Activated CD4-positive, CD25-positive, alpha-beta regulatory T cell treated with anti-CD3 and anti-CD28 coated beads, Interleukin-2, amount 50 U/mL, for 72 hours (primary cell): ENCODE measurements at places on chromosomes 4 and X.

DNA sequence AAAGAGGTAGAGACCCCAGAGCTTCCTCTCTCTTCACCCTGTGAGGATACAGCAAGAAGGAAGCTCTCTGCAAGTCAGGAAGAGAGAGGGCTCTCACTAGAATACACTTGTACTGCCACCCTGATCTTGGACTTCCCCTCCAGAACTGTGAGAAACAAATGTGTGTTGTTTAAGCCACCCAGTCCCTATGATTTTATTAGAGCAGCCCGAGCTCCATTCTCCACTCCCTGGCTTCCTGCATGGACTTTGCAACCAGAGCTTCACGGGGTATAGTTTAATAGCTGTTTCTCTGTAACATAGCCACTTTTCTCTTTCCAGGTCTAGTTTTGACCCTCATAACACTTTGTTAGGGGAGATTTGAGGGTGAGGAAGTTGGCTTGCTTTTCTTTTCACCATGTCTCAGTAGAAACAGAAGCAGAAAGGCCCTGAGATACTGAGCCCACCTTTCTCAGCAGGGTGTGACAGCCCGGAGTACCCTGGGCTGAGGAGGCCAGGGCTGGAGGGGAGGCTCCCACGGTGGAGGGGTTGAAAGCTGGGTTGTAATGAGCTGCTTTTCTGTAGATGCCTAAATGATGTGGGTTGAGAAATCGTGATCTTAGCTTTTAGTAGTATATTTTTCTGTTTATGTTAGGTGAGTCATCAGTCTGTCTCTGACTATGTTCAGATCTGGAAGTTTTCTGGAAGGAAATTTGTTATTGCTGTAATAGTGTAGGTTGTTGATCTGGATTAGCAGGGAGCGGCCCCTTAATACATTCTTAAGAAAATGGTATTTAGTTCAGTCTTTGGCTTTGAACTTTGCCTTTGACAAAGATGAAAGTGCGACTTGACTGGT lies 118.6 kb downstream of the PTTG2 start:
- no peak for DNase-seq

GRCh38 chr4:6825403-6825802 lies 42.9 kb downstream of the KIAA0232 start:
- DNase-seq = no peak

- no peak for DNase-seq
Observed at GRCh38 chr4:127622921-127623796, 9.6 kb upstream of the INTU start.

- DNase-seq = no peak
Observed at GRCh38 chr4:165520086-165520485, 141.3 kb downstream of the CPE start.

DNA sequence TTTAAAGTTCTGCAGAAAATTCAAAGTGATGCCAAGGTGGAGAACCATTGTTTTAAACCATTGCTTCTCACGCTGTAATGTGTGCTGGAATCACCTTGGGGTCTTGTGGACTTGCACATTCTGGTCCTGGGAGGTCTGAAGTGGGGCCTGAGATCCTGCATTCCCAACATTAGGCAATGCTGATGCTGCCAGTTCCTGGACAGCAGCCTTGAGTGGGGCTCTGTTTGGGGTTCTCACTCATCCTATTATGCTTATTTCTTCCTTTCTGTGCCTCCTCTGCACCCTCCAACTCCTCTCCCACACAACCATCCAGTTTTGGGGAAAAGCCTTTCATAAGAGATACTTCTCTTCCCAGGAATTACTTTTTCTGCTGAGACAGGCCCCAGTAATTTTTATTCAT lies 44.2 kb upstream of the RASSF6 start:
- DNase-seq = no peak

DNA sequence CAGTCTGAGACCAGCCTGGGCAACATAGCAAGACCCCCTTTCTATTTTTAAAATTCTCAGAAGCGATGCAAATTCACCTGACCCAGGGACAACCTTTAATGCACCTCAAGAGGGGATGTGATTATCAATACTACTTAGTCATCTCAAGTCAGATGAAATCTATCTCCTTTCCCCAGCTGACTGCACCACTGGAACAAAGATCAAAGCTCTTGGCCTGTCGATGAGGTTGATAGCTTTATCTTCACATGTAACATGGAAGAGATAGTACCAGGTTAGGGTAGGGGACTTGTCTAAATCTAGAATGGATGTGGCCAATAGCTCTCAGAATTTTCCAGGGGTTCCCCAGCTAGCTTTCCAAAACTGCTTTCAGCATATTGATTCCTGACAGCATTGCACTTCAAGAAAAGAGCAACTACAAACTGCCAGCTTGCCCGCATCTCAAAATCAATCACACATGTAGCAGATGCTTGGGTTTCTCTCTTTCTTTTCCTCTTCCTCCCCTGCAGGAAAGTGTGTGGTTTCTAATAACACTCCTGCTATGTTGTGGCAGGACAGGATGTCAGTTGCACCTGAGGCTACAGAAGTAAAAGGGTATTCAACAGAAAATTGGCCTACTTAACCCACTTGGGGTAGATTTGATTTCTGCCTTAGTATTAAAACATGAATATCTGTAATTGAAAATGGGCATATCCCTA lies 12.2 kb upstream of the TMEM164 start:
- DNase-seq = no peak

- DNase-seq = no peak
Observed at GRCh38 chr4:83561381-83561780, 25.5 kb downstream of the GPAT3 start.

GRCh38 chr4:156901871-156902270 lies 69.7 kb downstream of the PDGFC start:
- DNase-seq = no peak

GRCh38 chr4:54281054-54281766 lies 52.1 kb downstream of the PDGFRA start:
- DNase-seq = no peak

- no peak for DNase-seq
Observed at GRCh38 chrX:118702741-118703140, 24.7 kb upstream of the IL13RA1 start.

DNA sequence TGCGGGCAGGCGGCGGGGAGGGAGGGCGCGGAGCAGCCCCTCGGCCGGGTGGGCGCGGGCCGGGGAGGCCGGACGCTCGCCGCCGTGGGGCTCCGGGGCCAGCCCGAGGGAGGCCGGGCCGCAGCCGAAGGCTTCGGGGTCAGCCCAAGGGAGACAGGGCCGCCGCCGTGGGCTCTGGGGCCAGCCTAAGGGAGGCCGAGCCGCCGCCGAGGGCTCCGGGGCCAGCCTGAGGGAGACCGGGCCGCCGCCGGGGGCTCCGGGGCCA lies 251 bp downstream of the KIAA0232 start:
- DNase-seq = no peak

DNA sequence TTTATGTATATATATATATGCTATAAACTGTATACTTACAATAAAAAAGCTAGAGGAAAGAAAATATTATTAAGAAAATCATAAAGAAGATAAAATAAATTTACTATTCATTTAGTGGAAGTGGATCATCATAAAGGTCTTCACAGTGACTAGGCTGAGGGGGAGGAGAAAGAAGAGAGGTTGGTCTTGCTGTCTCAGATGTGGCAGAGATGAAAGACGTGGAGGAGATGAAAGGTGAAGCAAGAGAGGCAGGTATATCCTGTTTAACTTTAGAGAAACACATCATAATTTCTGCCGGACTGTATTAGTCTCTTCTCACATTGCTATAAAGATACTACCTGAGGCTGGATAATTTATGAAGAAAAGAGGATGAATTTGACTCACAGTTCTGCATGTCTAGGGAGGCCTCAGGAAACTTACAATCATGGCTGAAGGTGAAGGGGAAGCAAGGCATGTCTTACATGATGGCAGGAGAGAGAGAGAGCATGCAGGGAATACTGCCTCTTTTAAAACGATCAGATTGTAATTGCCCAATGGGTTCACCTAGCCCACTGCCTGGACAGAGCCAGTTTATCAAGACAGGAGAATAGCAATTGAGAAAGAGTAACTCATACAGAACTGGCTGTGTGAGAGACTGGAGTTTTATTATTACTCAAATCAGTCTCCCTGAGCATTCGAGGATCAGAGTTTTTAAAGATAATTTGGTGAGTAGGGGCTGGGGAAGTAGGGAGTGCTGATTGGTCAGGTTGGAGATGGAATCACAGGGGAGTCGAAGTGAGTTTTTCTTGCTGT lies 22.1 kb upstream of the RRAGB start:
- no peak for DNase-seq

DNA sequence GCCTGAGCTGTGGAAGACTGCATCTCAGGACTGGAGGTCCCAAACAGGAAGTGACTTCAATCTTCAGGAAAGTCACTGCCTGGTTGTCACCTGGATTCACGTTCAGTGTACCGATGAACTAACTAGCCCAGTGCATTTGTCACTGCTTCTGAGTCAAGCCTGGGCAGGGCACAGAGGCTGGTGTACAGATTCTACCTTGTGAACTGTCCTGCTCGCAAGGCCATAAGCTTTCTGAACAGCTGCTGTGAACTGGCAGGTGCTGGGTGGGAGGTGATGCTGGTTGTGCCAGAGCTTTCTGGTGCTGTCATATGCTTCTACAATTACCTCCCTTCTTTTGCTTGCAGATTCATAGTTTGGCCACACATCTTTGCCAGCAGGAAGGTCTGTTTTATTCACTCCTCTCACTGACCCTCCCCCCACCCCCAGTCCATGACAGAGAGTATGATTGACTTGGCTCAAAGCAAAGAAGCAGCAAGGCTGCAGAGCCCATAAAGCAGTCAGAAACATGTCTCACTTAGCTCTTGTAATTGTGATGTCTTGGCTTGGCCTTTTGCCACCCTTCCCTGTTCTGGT lies 40.5 kb downstream of the ZCCHC12 start:
- DNase-seq = no peak

DNA sequence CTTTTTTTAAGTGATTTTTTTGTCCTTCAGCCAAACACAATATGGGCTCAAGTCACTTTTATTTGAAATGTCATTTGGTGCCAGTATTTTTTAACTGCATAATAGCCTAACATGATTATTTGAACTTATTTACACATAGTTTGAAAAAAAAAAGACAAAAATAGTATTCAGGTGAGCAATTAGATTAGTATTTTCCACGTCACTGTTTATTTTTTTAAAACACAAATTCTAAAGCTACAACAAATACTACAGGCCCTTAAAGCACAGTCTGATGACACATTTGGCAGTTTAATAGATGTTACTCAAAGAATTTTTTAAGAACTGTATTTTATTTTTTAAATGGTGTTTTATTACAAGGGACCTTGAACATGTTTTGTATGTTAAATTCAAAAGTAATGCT lies 62.1 kb downstream of the EDNRA start:
- DNase-seq = no peak

GRCh38 chr4:188008377-188008776 lies 12.8 kb downstream of the ZFP42 start:
- DNase-seq = no peak
